ENCODE measurements at places on chromosomes 5 and 9.

DNA sequence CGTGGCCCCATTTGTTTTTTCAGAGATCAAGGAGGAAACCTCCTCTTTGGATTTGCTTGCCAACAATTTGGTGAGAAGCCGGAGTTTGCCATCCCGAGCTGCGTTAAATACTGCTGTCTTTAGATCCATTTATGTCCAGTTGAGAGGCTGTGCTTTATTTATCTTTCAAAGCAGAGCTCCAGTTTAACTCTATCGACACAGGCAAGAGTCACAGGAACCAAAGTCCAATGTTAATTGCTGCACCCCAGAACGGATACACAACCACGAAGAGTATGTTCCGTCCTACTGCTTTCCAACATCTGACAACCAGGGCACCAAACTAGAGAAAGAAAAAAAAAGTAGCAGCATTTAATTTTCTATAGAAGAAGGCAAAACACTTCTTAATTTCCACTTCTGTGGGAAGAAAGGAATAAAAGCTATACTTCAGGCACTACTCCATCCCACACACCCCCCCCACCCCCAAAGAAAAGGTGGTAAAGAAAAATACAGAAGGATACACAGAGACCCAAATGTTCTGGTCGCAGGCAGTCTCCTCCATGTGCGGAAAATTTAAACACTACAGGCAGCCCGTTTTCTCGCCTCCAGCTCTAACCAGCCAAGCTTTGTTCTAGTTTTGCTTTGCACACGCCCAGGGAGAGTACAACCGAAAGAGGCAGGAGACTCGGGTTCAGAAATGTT is 1.1 kb downstream of the FEM1C start:
- DNase-seq, result no peak

DNA sequence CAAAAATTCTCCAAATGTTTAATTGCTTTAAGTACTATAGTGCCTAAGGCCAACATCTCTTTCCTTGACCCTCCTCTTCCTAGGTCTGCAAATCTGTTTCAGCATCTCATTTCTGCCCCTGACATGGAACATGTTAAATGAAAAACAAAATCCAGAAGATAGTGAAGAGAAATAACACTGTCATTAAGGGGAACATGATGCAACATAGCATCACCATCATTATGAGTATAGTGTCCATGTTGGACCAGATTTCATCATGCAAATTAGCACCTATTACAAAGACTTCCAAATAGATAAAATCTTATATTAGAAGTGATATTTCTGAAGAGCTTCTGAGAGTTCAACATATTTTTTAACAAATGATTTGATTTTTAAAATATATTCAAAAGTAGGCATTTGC is 375.2 kb downstream of the PTPRD start:
- DNase-seq, result no peak

DNA sequence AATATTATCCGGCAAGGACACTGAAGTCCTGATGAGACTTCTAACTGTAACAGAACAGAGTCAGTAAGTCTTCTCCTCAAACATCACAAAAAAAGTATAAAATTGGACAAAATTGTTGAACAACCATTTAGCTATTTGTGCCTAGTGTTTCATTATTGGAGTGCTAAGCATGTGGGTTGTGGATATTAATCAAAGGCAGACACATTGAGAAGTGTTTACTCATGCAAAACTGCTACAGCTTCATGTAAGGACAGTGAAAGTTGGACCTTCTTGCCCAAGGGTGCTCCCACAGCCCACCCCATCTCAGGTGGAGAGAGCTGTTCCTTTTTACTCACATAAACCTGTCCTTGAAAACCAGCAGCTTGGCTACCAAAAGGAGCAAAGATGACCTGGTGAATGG is 355.1 kb upstream of the DAB2 start:
- no peak for DNase-seq

- no peak for DNase-seq
Observed at GRCh38 chr9:14007190-14007769, 306.7 kb downstream of the NFIB start.

DNA sequence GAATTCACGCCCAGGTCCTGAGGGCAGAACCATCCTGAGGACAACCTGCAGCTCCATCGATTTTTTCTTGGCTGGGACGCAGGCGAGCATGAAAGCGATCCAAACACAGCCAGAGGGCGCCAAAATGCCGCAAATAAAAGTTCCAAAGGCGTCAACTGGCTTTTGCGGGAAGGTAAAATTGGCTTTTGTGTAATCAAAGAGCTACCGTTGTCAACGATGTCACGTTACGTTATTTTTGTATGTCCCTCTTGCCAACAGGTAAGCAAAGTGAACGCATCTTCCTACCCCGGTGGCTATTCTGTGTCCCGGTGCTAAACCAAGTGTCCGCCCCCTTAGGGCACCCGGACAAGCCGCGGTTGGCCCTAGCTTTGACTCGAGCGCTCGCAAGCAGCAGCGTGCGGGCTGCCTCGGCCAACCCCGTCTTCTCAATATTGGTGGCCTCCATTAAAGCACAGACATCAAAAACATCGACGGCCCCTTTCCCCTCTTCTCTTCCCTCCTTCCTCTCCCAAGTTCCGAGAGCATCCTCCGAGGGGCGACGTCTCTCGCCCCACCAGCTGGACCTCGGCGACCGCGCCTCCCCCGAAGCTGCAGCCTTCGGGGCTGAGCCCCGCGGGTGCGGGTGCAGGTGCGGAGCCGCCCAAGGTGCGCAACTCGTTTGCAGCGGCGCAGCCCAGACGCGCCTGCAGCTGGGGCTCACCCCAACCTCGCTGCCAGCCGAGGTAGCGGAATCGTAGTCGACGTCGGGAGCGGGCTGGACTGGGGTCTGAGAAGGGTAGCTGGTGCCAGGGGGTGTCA is 1.1 kb upstream of the BASP1 start:
- no peak for DNase-seq

DNA sequence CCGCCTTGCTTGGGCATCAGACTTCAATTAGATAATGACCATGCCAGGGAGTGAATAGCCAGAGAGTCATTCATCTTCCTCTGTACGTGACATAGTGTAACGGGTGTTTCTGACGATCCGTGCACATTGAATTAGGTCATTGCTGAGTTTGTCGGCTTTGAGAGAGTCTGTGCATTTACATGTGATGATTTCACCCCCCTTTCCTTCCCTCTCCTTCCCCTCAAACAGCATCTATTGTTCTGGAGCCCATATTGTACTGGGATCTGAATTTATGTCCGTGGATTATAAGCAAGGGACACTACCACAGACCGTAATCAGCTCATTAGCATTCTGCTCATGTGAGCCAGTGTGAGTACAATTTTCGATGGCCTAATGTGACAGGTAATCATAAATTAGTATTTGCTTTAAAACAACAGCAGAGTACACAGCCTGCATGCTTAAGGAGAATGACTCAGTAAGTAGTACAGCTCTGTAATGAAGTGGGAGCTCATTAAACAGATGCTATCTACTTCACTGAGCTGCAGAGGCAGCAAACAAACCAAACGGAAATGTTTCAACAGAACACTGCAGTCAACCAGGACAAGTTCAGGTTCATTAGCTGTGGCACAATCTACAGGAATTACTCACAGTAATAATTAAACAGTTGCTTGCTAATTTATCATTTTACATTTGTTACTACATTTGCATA is 302.1 kb downstream of the CSNK1G3 start:
- no peak for DNase-seq

- DNase-seq, result no peak
Observed at GRCh38 chr5:145158730-145159129, 676.4 kb downstream of the PRELID2 start.

- DNase-seq, result no peak
Observed at GRCh38 chr9:75935591-75935990, 45.1 kb downstream of the PCSK5 start.

GRCh38 chr5:9128136-9128535 is 417.7 kb downstream of the SEMA5A start:
- no peak for DNase-seq

DNA sequence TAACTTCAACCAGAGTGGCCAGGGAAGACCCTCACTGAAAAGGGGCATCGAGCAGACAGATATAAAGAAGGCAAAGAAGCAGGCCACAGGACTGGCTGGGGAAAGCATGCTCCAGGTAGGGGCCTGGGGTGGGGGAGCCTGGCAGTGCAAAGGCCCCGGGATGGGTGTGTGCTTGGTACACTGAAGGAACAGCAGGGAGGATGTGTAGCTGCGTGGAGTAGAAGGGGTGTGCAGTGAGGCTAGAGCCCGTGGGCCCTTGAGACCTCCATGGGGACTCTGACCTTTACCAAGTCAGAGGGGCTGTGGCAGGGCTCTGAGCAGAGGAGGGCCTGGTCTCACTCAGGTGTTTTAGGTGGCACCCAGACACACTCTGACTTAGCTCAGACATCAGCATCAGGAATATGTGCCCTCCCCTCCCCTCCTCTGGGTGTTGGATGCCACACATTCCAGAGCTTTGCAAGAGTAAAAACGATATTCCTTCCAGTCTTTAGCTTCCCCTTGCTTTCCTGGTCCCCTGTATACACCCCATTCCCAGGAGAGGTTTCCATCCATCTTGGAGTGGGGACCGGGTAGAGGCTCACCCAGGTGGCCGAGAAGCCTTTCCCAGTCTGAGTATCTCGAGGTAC is 7.6 kb downstream of the TRIM7 start:
- DNase-seq, result no peak

- DNase-seq, result no peak
Observed at GRCh38 chr5:150079909-150080461, 6.4 kb downstream of the CSF1R start.

DNA sequence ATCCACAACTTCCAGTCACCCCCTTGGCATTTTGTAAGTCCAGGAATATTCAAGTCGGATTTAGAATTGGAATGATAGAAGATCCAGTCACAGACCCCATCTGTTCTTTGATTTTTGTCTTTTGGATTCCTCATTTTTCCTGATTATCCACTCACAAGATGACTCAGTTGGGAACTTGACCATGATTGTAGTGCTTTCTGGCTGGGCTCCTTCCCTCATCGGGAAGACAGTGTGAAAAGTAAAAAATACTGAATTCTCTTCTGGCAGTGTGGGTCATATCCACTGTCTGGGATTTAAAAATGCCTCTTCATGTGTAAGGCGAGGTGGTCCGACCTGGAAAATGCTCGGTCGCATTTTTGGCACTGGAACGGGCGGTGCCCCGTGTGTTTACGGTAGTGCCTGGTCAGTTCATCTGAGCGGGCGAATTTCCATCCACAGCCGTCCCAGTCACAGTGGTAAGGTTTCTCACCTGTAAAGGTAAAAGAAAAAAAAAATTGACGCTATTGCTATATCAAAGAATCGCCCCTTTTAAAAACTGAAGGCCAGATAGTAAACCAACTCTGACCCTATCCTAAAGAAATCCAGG is 4.0 kb downstream of the KLF4 start:
- no peak for DNase-seq

DNA sequence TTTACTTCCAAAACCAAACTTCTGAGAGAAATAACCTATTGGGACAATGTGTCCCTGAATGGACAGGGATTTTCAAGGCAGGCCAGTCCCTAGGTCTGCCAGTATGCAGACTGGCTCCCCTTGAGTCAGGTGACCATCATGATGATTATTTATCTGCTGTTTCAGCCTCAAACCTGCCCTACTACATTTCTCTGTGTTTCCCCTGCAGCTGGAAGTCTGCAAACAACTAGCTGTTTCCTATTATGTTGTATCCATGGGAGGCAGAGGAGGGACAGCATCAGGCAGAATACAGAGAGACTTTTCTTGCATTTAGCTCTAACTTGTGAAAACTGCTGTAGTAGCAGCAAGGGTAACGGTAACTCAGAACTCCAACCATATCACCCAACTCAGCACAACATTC is 36.2 kb upstream of the IFNK start:
- no peak for DNase-seq

- DNase-seq, result no peak
Observed at GRCh38 chr5:175853573-175854230, 17.7 kb upstream of the CPLX2 start.

DNA sequence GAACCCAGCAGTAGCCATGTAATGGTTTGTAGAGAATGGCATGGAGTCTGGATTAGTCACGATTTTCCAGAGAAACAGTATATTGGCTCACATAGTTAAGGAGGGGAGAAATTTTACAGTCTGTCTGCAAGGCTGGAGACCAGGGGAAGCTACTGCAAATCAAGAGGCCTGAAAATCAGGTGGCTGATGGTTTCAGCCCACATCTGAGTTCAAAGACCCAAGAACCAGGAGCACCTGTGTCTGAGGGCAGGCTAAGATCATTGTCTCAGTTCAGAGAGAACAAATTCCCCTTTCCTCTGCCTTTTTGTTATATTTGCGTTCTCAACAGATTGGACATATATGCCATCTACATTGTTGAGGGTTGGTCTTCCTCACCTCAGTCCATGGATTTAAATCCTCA is 207.5 kb upstream of the IRX2 start:
- no peak for DNase-seq

GRCh38 chr5:55597014-55597981 is 62.5 kb upstream of the PLPP1 start:
- no peak for DNase-seq

DNA sequence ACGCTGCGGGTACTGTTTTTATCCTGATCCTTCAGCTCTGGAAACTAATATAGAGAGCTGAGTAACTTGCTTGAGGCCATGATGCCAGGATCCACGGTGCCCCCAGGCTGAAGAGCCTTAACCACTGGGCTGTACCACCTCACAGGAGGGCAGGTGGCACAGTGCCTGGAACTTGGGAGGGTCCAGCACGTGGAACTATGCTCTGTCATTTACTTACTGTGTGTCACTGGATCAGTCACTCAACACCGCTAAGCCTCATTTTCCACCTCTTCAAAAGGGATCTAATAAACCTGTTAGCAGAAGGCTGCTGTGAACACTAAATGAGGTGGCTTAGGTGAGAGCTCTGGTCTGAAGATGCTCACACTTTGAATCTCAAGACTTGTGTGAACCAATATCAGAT is 29.6 kb downstream of the KCNIP1 start:
- no peak for DNase-seq

GRCh38 chr9:79695531-79696175 is 123.9 kb downstream of the TLE4 start:
- peak; percentile 23 for DNase-seq

GRCh38 chr9:125074976-125075375 is 68.4 kb downstream of the SCAI start:
- no peak for DNase-seq

DNA sequence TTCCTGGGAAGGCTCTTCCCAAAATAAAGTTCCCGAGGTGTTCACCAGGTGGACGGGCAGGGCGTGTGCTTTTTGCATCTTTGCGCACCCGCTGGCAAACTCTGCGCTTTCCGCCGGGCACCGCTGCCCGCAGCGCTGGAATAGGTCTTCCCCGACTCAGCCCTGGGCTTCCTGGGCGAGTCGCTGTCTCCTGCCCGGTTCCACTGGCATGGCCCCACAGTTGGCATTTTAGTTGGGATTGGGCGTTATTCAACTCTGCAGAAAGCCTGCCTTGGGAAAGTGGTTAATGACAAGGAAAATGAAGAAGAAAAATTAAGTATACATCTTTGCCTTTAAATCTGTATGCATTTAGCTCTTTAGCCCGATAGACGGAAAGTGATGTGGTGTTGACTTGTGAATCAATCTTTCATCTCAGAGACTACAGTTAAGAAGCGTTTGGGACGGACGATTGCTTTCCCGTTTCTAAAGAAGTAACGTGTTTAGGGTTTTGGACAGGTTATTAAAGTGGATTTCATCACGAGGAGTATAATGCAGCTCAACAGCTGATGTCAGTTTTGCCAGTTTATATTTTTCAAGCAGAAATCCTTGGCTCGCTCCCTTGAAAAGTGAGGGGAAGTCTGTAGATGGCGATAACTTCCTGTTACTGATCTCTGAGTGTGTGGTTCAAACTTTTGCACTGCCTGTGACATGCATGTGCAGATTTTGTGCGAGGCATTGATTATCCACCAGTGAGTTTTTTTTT is 946 bp downstream of the ADCY2 start:
- DNase-seq, result no peak

Measured in stimulated activated CD8-positive, alpha-beta memory T cell treated with anti-CD3 and anti-CD28 coated beads, Interleukin-2, amount 100 ng/mL, for 1 hour (primary cell).